ENCODE measurements at places on chromosomes 5 and 9.

DNA sequence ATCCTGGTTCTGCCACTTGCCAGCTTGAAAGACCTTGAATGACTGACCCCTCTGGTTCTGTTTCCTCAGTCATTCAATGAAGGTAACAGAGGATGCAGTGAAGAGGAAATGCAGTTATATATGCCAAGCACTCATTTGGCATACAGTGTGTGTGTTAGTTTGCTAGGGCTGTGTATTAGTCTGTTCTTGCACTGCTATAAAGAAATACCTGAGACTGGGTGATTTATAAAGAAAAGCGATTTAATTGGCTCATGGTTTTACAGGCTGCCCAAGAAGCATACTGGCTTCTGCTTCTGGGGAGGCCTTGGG lies 8.6 kb upstream of the WHRN start:
- no peak for DNase-seq

- DNase-seq: no peak
These were observed 56.8 kb upstream of the EPB41L4A start for GRCh38 chr5:112475747-112476365.

DNA sequence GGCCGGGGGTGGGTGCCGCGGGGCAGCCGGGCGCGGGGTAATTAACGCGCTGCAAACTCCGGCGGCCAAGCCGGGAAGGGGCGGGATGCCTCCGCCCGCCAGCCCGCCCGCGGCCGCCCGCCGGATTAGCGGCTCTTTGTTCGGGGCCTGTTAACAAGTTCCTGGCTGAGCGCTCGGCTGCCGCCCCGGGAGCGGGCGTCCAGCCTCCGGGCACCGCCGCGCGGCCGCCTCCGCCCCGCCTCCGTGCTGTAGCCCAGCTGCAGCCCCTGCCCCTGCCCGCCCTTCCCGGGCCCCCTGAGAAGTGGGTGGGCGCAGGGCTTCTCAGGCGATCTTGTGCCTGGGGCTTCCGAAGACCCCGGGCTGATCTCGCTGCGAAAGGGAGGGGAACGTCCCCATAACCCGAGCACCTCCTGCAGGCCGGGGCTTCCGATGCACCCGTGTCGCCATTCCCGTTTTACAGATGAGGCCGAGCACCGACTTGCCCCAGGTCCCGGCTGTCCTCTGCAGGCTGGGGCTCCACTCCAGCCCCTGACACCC lies 7.5 kb downstream of the UNC5A start:
- no peak for DNase-seq

DNA sequence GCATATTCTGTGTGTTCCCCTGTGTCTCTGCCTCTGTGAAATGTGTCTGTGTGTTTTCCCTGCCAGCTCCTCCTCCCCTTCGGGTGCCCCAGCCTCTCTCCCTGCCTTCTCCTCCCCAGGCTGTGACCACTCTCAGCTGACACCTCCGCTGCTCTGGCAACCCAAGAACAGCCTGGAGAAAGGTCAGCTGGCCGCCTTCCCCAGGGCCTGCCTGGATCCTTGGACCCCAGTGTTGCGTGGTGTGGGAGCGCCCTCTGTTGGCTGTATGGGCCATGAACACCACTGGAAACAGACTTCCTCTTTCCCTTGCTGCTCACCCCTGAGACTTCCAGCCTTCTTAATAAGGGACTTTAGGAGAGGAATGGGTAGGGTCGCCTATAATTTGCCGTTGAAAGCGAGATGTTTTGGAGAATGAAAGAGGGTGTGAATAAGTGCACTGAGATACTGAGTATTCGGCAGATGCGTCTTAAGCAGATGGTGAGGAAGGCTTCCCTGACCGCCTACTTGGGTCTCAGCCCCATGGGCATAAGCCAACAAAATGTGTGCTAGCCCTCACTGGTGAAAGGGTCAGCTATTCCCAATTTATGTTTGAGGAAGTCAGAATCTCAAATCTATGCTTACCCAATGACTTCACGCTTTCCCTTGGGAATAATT lies 114.9 kb upstream of the TRIM32 start:
- no peak for DNase-seq

Measured in SW 1271 (cell line).